ENCODE measurements at places on chromosomes 3 and 15.

- ATAC-seq, result no peak
Observed at GRCh38 chr15:45802140-45802539, 167.3 kb downstream of the SQOR start.

DNA sequence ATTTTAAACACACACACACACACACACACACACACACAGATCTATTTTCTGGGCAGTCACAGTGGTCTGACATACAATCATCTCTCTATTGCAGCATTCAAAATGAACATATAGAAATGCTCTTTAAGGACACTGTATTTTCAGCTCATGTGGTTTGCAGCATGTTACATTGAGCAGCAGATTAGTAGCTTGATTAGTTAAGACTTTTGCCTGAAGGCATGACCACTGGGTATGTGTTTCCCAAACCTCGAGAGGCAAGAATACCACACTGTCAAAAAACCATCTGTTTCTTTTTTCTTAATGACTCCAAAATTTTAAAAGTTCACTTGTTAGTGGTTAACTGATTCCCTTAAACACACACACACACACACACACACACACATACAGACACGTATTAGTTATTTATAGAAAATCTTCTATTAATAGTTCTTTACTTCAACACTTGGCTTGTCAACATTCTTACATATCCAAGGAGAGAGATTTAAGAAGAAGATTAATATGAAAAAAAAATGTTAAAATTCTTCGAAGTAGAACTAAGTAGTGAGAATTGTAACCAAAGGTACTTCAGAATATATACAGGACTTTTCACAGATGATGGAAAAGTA is 518.2 kb downstream of the CADM2 start:
- no peak for ATAC-seq

GRCh38 chr3:125271127-125271526 is 58.6 kb upstream of the SLC12A8 start:
- no peak for ATAC-seq

DNA sequence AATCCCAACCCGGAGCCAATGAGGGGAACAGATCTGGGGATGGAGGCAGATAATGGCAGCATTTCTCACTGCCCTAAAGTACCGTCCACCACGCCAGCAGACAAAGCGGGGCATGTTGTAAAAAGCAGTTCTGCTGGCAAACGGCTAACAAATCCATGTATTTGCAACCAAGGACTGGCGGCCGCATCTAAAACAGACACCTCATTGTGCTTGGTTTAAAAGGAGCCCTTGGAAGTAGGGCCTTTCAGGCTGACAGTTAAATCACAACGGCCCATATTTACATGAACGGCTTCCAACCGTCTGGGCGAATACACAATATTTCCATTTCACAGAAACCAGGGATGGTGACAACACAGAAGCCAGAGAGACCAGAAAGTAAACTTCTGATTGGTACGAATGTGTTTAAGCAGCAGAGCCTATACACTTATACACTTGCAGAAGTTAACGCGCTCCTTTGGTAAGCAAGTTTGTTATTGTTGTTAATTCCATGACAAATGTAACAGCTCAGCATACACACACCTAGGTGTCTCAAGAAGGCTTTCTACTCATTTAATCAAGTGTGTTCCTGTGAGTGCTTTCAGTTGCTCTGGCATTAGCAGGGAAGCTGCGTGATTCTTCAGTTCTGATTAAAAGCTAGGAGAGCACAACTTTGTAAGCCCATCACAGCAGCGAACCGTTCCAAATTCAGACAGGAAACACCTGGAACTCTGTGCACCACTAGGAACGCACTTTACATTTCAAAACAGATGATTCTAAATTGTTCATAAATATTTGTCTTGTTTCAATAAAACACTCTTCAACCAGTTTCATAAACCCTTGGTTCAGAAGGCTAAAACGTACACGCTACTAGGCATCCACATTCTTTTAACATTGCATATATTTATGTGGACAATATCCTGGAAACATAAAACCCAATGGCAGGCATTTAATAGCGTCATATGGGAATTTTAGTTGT is 112.9 kb downstream of the PDZRN3 start:
- ATAC-seq, result no peak

DNA sequence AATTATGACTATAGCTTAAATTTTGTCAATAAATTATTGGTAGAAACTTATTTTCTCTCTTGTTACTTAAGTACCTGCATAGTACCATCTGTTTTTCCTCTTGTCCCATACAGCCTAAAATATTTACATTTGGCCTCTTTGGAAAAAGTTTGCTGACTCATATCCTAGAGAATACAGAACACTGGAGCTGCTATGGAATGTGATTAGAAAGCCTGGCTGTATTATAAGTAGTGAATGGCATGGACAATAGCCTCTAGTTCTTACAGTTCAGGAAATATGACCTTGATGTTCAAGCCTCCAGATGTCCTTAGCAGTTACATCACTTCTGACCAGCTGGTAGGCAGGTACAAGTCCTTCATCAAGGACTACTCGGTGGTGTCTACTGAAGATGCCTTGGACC is 28.3 kb downstream of the ST8SIA2 start:
- no peak for ATAC-seq

DNA sequence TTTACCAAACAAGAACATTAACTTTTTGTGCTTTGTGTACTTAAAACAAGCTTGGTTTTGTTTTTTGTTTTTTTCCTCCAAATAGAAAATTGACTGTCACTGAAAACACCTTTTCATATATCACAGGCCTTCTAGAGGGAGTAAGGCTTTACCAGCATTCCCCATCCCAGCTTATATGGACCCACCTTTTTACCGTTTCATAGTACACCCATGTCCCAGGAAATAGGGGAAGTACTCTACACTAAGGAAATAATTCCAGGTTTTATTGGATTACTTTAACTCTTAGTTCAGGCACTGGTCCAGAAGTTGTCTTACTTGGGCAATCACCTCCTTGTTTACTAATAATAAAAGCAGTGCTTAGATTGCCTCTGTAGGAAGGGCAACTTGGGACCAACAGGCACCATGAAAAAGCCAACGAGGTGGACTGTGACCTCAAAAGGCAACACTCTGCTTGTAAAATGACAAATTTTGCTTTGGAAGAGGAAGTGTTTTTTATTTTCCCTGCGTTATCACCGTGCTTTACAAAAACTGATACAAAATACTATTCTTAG is 26.2 kb downstream of the HMG20A start:
- ATAC-seq, result no peak

GRCh38 chr3:170144437-170144843 is 37.1 kb downstream of the PHC3 start:
- no peak for ATAC-seq

DNA sequence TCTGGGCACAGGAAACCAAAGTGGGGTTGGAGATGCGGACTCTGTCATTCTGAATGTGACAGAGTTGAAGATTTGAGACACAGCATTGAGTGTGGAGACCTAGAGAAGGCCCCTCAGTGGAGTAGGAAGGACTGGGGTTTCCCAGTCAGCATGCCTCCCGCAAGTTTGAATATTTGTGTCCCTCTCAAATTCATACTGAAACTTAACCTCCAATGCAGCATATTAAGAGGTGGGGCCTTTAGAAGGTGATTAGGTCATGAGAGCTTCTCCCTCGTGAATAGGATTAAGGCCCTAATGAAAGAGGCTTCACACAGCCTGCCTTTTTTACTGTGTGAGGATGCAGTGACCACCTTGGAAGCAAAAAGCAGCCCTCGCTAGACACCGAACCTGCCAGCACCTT is 8.0 kb downstream of the HDDC3 start:
- no peak for ATAC-seq

- ATAC-seq, result no peak
Observed at GRCh38 chr3:31810991-31811433, 170.1 kb downstream of the OSBPL10 start.

All from esophagus mucosa (tissue), 1 donor.